GM20000 (cell line): ENCODE measurements at places on chromosomes 12 and 14.

- DNase-seq: no peak
Measured at GRCh38 chr12:20453756-20454310, 85.5 kb downstream of the PDE3A start.

- no peak for DNase-seq
Measured at GRCh38 chr12:76713130-76713529, 50.8 kb upstream of the ZDHHC17 start.

DNA sequence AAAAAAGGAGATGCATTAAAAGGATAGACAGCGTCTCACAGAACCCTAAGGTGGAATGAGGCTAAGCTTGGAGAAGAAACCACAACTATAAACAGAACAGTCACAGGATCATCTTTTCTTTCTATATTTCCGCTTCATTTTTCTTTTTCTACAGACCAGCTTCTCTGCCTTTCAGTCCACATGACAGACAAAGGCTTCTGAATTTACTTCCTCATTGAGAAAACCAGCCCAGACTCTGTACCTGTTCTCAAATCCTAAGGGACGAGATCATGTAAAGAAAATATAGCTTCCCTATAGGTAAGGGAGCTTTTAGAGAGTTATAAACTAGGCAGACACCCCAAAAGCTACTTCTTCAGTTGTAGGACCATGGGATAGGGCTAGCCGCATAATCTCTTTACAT, 17.4 kb downstream of the SGPP1 start:
- no peak for DNase-seq

GRCh38 chr14:68782091-68782981, 10.5 kb downstream of the ZFP36L1 start:
- no peak for DNase-seq

- DNase-seq: no peak
Measured at GRCh38 chr12:14521822-14522221, 45.9 kb downstream of the PLBD1 start.

- no peak for DNase-seq
Measured at GRCh38 chr12:49970658-49971057, 2.1 kb upstream of the AQP6 start.

DNA sequence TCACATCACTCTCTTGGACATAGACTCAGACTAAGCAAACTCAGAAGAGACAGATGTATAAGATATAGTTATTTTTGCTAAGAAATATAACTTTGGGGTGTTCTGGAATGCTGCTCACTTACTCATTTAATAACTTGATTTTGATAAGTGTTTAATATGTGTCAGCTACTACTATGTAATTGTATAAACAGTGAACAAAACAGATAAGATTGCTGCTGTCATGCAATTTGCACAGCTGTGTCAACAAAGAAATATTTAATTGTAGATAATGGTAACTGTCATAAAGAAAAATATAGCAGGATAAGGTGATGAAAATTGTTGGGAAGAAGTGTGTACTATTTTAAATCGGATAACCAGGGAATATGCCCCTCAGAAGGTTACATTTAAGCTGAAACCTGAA, 84.1 kb upstream of the ZDHHC17 start:
- no peak for DNase-seq
